Thyroid gland (tissue), 4 donors: ENCODE measurements at places on chromosomes 7 and 10.

GRCh38 chr7:20578257-20578771 is 37.2 kb upstream of the ABCB5 start:
- no peaks in the 10 kb centered on the region for H3K4me1 ChIP-seq
- H3K36me3 ChIP-seq: no peaks in the 10 kb centered on the region
- no peak overlapping the region for H3K27ac ChIP-seq
- H3K4me3 ChIP-seq: no peak overlapping the region

- no peak overlapping the region for H3K27ac ChIP-seq
- no peaks in the 10 kb centered on the region for H3K27me3 ChIP-seq
- no peak for DNase-seq
Measured at GRCh38 chr10:10687751-10688150, 329.9 kb upstream of the CELF2 start.

DNA sequence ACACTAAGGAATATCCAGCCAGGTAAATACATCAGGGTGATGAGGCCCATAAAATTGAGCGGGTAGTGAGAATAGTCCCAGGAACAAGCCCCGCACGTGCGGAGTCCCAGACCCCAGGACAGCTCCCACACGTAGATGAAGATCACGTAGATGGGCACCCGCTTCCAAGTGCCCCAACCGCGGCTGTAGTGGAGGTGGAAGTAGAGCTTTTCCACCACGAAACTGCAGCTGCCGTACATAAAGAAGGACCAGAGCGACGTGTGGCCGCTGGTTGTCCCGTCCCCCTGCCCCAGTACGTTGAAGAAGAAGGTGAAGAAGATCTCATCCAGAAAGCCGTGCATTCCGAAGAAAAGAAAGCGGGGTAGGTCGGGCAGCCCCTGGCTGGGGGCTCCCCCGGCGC is 948 bp downstream of the TMEM229A start:
- no peaks in the 10 kb centered on the region for H3K27me3 ChIP-seq
- peaks cover 13% of the 10 kb centered on the region for H3K4me1 ChIP-seq
- H3K4me3 ChIP-seq: peak overlapping the region; percentile 2
- no peak overlapping the region for H3K27ac ChIP-seq

DNA sequence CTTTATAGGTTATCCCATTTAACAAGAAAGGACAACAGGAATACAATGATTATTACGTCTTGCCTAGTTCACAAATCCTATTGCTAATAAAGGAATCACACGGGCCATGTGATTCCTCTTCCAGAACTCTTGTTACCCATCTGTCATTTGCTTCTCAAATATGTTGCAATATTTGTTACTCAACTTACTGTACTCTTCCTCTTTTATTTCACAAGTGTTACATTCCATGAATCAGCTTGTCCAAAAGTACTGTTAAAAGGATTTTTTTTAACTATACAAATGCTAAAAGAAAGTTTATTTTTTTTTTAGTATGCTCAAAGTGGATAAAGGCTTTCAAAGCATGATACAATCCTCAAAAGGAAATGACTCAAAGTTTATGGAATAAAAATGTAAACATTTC is 3.9 kb upstream of the CD36 start:
- no peak for DNase-seq
- H3K4me3 ChIP-seq: no peak overlapping the region
- H3K4me1 ChIP-seq: no peaks in the 10 kb centered on the region
- H3K36me3 ChIP-seq: no peaks in the 10 kb centered on the region

- no peaks in the 10 kb centered on the region for H3K27me3 ChIP-seq
- DNase-seq: no peak
- H3K4me1 ChIP-seq: no peaks in the 10 kb centered on the region
- no peak overlapping the region for H3K4me3 ChIP-seq
Measured at GRCh38 chr10:89078724-89079672, 88.4 kb downstream of the FAS start.

GRCh38 chr7:66967029-66967428 is 28.4 kb downstream of the SBDS start:
- no peaks in the 10 kb centered on the region for H3K4me1 ChIP-seq
- H3K27ac ChIP-seq: no peak overlapping the region
- H3K36me3 ChIP-seq: no peaks in the 10 kb centered on the region
- no peak for DNase-seq

DNA sequence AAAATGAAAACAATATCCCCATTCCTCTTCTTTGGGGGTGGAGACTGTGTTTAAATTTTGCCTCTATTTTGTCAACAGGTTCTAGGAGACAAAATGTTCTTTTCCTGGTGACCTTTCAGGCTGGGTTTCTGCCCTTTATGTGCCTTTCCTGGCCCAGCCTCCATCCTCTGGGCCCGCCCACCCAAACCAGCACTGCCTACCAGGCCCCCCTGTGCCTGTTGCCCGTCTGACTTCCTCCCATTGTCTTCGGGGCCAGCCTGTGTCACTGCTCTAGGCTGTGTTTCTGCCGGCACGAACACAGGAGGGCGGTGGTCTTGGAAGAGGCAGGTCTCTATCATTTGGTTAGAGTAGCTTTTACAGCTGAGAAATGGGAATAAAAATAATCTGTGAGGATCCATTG is 13.9 kb downstream of the TSPAN14 start:
- peak; percentile 76 for DNase-seq
- no peaks in the 10 kb centered on the region for H3K36me3 ChIP-seq
- no peak overlapping the region for H3K4me3 ChIP-seq

DNA sequence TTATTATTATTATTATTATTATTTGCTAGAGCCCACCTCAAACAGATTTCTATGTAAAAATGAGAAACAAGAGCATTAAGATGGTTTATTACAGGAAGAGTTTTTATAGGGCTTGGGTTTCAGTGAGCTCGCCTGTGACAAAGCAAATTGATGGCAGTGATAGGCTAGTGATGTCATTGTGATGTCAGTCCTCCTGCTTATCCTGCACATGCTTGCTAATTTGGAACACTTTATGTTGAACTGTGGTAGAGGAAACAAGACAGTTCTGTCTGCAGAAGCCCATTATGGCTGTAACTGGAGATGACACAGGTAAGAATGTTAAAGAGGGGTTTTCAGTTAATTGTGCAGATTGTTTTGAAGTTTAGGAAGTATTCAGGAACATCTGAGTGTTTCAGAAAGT is 68.3 kb downstream of the CREM start:
- no peak overlapping the region for H3K4me3 ChIP-seq
- no peak for DNase-seq
- H3K27me3 ChIP-seq: no peaks in the 10 kb centered on the region
- peak overlapping the region; percentile 96 for H3K27ac ChIP-seq
- H3K4me1 ChIP-seq: peaks cover 9% of the 10 kb centered on the region

DNA sequence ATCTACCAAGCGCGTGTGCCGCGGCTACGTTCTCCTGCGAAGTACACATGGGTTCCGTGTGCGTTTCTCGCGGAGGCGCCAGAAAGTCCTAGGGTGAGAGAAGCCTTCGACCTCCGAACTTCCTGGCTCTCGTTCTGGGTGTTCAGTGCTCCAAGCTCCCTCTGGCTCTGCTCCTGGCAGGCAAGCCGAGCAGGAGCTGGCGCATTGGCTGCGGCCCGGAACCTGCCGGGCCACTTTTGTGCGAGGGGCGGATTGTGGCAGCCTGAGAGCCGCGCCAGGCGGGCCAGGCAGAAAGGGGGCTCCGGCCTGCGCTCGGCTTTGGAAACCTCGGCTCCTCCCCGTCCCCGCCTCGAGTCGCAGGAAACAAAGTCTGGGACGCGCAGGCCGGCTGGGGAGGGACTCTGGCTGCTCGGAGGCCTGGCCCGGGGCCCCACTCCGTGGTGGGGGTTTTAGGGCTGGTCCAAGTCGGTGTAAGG is 9.6 kb downstream of the EMX2 start:
- H3K27me3 ChIP-seq: peaks cover 20% of the 10 kb centered on the region
- no peak for DNase-seq
- no peaks in the 10 kb centered on the region for H3K4me1 ChIP-seq
- H3K36me3 ChIP-seq: no peaks in the 10 kb centered on the region
- H3K4me3 ChIP-seq: no peak overlapping the region

DNA sequence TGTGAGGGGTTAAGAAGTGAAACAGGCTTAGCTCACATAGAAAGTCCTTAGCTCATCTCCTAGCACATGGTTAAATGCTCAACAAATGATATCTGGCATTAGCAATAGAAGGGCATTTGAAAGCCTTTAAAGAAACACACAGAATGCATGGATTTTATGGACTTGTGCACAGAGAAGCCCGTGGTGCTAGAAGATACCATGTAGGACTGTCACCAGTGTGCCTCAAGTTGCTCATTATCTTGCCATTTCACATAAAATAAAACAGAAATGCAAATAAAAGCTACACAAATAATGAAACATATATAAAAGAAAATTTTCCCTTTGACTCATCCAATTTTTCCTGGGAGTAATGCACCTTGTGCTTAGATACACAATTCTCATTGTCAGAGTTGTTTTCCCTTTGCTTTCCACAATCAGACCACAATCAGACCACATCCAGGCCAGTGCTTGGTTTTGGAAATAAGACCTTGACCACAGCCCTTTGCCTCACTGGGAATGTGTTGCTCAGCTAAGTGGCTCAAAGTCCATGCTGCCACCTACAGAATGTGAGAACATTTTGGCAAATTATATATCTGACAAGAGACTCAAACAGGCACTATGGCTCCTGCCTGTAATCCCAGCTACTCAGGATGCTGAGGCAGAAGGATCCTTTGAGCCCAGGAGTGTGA is 9.5 kb upstream of the WDR11 start:
- H3K4me1 ChIP-seq: no peaks in the 10 kb centered on the region
- H3K36me3 ChIP-seq: no peaks in the 10 kb centered on the region
- H3K27me3 ChIP-seq: no peaks in the 10 kb centered on the region
- DNase-seq: no peak
- H3K4me3 ChIP-seq: no peak overlapping the region

- no peak overlapping the region for H3K27ac ChIP-seq
- H3K36me3 ChIP-seq: no peaks in the 10 kb centered on the region
- no peak for DNase-seq
Measured at GRCh38 chr7:12130609-12131008, 80.5 kb upstream of the TMEM106B start.

- DNase-seq: no peak
- H3K36me3 ChIP-seq: no peaks in the 10 kb centered on the region
- H3K27ac ChIP-seq: no peak overlapping the region
- no peaks in the 10 kb centered on the region for H3K27me3 ChIP-seq
Measured at GRCh38 chr10:42989481-42989921, 87.4 kb upstream of the RET start.

DNA sequence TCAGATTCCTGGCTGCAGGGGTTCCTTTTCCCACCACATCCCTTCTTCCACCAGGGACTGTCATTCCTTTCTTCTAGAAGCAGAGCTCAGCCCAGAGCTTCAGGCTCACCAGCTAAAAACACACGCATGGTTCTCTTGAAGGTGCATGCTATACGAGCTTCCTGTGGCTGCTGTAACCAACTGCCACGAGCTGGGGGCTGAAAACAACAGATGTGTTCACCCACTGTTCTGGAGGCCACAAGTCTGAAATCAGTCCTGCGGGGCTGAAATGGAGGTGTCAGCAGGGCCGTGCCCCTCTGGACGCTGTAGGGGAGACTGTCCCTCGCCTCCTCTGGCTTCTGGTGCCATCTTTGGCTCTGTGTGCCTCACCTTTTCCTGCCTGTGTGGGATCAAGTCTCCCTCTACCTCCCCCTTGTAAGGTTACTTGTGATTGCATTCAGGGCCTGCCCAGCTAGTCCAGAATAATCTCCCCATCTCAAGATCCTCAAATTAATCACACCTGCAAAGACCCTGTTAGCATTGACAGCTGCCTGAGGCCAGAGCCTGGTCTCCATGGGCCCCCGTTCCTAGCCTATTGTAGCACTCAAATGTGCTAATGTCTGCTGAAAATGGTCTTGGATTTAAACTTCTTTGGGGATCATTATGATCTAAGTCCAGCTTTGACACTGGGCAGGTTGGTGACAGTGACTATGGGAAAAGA is 13.7 kb downstream of the RAB19 start:
- no peaks in the 10 kb centered on the region for H3K4me1 ChIP-seq
- H3K27ac ChIP-seq: no peak overlapping the region
- H3K27me3 ChIP-seq: no peaks in the 10 kb centered on the region
- H3K4me3 ChIP-seq: no peak overlapping the region
- no peak for DNase-seq
- H3K36me3 ChIP-seq: no peaks in the 10 kb centered on the region

DNA sequence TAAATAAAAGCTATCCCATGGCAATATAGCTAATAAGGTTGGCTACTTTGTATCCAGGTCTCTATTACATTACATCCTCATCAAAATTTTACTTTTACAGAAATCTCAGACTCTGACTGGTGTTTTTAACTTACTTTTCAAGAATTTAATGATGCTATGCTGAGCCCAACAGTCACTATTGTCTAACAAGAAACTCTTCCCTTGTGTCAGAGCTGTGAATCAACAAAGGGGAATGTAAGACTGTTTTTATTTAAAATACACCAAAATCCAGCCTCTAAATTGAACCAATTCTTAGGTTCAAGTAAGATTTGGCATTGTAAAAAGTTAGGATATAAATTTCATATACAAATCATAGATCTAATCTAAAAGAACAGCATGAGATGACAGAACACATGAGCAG is 7.0 kb downstream of the RTKN2 start:
- no peaks in the 10 kb centered on the region for H3K4me1 ChIP-seq
- no peaks in the 10 kb centered on the region for H3K36me3 ChIP-seq
- DNase-seq: no peak
- H3K27me3 ChIP-seq: no peaks in the 10 kb centered on the region
- no peak overlapping the region for H3K4me3 ChIP-seq
- no peak overlapping the region for H3K27ac ChIP-seq

DNA sequence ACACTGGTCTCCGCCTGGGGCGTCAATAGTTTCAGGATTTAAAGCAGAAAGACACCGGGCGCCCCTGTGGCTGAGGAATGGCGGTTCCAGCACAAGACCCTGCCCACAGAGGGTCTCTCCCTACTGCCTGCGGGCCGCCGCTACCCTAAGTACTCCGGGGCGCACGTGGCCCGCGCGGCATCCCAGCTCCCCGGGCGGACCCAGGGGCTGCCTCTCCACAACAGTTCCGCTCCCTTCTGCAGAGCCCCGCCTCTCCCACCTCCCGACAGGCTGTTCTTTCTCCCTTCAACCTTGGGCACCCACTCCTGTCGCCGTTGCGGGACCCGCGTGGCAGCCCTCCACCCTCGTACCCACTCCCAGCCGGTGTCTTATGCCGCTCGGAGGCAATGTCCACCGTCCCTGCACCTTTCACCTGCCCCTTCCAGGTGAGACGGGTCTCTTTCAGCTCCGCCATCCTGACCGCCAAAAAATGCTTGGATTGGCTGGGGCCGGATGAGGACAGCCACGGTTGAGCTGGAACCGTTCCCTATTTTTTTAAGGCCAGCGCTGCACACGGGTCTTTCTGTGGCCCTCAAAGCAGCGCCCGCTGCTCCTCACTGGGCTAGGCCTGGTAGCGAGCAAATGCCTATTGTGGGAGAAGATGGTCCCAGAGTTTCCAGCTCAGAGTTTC is 1.6 kb upstream of the NKX2-3 start:
- no peak overlapping the region for H3K4me3 ChIP-seq
- no peak overlapping the region for H3K27ac ChIP-seq
- H3K36me3 ChIP-seq: no peaks in the 10 kb centered on the region
- H3K4me1 ChIP-seq: peaks cover 11% of the 10 kb centered on the region

DNA sequence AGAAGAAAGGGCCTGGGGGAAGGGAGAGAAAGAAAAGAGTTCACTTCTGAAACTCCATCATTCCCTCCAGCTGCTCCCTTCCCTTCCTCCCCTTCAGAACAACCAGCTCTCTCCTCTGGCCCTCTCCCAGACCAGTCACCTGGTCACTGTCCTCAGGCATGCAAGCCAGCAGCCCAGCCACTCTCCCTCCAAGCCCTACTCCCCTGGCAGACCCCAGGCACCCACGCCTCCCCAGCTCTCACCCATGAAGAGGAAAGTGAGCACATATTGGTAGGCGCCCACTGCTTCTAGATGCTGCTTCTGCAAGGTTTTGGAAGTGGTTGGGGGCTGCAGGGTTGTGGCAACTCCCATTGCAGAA is 353 bp downstream of the MOGAT3 start:
- H3K36me3 ChIP-seq: no peaks in the 10 kb centered on the region
- no peak overlapping the region for H3K27ac ChIP-seq
- DNase-seq: no peak
- H3K27me3 ChIP-seq: peaks cover 8% of the 10 kb centered on the region
- no peak overlapping the region for H3K4me3 ChIP-seq
- H3K4me1 ChIP-seq: peaks cover 8% of the 10 kb centered on the region
